ENCODE measurements at places on chromosomes 4 and X.

GRCh38 chr4:164683040-164683439 lies 70.9 kb upstream of the SMIM31 start:
- no peak for DNase-seq

- no peak for DNase-seq
Measured at GRCh38 chrX:105981772-105982485, 56.6 kb downstream of the SERPINA7 start.

DNA sequence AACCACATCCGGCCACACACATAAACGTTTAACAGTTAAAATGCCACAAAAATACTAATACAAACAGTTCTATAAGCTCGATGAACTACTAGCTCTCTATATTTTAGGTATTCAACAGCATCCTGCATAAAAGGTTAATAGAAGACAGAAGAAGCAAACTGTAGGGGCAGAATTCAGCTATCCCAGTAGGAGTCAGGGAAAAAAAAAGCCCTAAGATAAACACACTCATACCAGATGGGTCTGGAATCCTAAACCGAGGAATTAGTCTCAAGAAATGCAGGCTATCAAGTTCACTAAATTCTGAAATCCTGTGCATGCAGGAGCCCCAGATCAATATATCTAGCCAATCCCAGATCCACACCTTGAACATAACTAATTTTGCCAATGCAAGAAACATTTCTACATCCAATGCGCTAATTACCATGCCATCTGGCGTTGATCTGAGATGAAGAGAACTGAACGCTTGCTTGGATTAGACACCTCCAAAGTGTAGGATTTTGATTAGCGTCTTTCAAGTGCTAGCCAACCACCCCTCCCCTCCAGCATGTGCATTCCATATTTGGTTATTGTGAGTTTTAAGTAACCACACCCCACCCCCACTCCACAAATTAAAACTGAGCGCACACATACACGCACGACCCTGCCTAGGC lies 512.2 kb upstream of the INTU start:
- no peak for DNase-seq

GRCh38 chrX:1027133-1027532 lies 185.3 kb downstream of the CRLF2 start:
- DNase-seq = no peak

DNA sequence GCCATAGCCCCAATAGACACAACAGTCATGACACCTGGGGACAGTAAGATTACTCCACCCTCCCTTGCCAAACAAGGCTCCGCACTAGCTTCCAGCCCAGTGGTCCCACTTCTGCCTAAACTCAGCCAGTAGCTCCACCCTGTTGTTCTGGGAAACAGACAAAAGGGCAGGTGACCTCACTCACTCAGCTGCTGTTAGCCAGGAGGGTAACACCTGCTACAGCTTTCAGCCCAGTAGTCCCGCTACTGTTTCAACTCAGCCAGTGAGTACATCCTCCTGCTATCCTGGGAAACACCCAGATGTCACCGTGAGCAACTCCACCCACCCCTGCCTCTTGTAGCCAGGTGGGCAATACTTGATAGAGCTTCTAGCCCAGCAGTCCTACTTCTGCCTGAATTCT lies 162.7 kb upstream of the CPXCR1 start:
- no peak for DNase-seq

DNA sequence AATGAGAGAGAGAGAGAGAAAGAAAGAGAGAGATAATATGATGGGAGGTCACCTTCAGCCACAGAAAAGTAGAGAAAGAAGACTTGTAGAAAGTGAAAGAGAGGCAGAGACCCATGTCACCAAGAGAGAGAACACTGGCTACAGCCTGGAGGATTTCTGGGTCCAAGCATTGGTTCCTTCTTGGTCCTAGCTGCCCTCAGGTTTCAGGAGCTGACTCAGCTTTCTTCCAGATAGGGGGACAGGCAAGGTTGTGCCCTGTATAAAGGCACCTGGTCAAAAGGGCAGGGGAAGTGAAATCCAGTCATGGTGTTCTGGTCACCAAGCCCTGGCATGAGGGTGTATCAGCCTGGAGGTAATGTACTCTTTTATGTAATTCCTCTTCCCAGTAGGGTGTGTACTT lies 47.5 kb upstream of the XK start:
- no peak for DNase-seq

DNA sequence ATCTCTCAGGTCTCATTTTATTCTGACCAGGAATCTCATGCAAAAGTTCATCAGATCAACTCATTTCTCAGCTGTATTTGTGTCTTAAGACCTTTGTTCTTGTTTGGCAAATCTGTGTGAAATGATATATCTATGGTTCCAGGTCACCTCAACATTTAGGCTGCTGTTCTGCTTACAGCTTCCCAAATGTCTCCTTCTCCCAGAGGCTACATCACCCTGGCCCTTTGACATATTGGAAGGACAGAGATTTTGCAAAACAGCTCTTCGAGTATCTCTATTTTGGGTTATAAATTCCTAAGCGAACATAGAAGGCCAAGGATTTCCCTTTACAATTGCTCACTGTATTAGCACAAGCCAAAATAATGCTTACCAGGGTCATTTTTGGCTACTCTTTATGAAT lies 57.5 kb upstream of the GIMD1 start:
- no peak for DNase-seq

- no peak for DNase-seq
Measured at GRCh38 chr4:62533573-62533972, 1333.4 kb downstream of the ADGRL3 start.

GRCh38 chr4:124334119-124334518 lies 378.4 kb downstream of the ANKRD50 start:
- peak; percentile 44 for DNase-seq

- no peak for DNase-seq
Measured at GRCh38 chr4:71694961-71695360, 88.9 kb downstream of the GC start.

DNA sequence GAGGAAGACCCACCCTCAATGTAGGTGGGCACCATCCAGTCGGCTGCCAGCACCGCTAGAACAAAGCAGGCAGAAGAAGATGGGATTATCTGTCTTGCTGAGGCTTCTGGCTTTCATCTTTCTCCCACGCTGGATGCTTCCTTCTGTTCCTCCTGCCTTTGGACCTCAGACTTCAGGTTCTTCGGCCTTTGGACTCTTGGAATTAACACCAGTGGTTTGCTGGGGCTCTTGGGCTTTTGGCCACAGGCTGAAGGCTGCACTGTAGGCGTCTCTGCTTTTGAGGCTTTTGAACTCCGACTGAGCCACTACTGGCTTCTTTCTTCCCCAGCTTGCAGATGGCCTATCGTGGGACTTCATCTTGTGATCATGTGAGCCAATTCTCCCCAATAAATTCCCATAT lies 55.1 kb downstream of the PDLIM5 start:
- DNase-seq = no peak

DNA sequence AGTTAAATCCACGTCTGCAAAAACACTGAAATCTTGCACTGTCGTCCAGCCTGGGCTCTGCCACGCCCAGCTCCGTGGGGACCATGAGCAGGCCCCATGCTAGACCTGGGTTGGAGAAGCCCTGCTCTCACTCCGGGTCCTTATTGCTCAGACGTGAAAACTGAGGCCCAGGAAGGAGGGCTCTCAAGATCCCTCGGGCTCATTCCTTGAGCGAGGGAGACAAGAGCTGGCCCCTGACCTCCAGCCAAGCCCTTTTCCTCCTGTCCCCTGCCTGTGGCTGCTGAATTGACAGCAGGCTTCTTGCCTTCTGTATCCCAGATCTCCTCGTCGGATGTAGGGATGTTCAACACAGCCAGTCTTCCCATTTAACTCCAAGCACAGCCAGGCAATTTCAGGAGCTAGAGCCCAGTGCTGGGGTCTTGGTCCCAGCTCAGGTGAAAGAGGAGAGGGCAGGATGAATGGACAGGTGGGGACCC lies 109.5 kb downstream of the CPZ start:
- DNase-seq = no peak

DNA sequence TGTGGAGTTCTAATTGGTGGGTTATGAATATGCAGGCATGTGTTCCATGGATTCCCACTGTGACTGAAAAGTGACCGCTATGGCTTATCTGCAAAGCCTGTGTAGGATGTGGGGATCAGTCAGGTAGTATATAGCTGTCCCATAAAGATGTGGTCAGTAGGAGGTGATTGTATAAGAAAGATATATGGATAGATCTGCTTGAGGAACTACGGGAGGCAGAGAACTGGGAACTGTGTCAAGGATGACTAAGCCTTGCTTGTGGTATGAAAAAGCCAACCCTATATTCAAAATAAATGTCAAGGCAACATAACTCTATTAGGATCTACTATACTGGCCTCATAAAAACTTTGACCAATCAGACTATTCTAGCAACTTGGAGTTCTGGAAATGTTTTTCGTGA lies 185.2 kb downstream of the KLHL4 start:
- no peak for DNase-seq

- no peak for DNase-seq
Measured at GRCh38 chr4:13562876-13563275, 18.6 kb upstream of the NKX3-2 start.

GRCh38 chrX:18174971-18175370 lies 45.7 kb downstream of the BEND2 start:
- no peak for DNase-seq

DNA sequence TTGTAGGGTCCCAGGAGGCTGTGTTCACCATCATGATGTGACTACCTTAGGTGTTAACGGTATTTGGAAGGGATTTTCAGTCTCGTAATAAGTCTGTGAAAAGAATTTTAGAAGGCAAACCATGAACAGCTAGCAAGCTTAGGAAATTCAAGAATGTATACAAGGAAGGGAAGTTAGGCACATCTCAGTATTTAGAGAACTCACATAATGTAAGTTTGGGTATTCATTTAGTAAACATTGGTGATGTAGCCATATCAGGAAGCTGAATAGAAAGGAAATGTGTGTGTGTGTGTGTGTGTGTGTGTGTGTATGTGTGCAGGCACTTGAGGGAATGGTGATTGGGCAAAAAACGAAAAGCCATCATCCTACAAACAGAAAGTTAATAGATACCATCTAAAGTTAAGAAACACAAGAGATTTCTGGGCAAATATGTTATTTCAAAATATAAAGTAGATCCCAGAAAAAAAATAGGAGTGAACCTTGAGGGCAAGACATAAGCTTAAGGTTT lies 34.7 kb upstream of the PRKX start:
- DNase-seq = no peak

DNA sequence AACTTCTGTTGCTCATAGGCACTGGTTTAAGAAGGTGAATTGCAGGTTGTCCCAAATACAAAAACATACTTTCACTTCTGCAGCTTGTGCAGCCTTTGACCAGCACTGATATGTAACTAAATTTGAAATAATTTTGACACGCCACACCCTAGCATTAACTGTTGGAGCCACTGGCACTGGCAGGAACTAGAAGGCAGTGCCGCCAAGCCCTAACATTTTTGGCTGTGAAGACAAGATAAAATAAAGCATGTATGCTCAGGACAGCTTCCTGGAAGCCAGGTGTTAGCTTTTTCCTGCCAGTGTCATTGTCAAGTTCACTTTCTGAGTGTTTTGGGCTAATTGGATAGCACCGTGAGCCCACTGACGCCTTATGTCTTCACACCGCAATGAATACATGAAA lies 65.3 kb upstream of the FBXW7 start:
- DNase-seq = no peak

DNA sequence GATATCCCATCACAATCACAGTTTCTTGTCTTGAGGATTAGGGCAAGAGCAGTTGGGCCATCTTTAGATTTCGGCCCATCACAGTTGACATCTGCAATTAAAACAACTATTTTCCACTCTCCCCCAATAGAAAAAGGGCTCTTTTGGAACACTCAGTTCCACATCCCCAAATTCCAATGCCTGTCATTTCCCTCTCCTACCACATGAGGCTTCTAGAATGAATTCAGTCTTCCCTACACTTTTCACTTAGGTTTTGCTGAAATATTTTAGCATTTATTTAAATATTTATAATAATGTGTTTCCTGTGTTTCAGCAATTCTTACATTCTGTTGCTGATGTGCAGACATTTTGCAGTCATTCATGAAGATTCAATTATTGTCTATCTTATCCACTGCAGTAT lies 118.4 kb downstream of the COX18 start:
- DNase-seq = no peak
